ENCODE measurements at places on chromosomes 5 and 9.

DNA sequence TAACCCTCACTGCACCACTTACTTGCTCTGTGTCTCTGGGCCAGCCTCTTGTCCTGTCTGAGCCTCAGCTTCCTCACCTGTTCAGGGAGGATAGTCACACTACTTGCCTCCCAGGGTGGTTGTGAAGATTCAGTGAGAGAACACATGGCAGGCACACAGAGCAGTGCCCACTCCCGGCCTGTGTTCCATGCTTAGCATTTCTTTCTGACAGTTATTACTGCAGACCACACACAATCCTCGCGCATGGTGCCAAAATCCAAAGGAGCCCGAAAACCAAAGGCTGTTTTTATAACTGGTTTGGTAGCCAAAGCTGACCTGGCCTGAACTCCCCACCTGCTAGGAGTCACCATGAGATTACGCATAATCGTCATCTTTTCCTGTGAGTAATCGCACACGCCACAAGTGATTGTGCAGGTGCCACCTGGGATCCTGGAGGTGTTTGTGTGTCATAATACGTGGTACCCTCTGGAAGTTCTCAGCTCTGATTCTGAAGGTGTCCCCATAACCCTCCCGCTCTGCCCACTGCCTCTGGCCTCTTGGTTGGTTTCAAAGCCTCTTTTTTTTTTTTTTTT lies 84.6 kb upstream of the FBXW11 start:
- DNase-seq = no peak

DNA sequence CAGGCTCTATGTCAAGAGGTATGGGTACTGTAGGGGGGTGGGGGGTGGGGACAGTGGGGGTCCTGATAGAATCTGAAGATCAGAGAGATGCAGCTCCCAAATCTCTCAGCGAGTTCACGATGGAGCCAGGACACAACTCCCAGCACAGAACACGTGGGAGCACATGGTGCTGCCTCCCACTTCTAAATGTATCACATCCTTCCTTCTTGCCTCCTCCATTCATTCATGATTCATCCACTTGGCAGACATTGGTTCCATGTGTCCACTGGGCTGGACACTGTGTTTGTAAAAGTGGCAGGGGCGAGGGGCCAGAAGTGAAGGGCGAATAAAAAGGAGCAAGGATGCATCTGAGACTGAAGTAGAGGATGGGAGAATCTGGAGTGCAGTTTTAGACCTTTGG lies 33.9 kb downstream of the SH3TC2 start:
- DNase-seq = no peak

- peak; percentile 38 for DNase-seq
Observed at GRCh38 chr5:28374492-28374967, 1336.1 kb upstream of the CDH9 start.

- DNase-seq = no peak
Observed at GRCh38 chr5:142547445-142548380, 138.2 kb downstream of the FGF1 start.

- no peak for DNase-seq
Observed at GRCh38 chr5:142204219-142204618, 95.6 kb downstream of the NDFIP1 start.

Data from hepatocyte (in vitro differentiated cells).